ENCODE measurements at places on chromosomes 3 and 15.

DNA sequence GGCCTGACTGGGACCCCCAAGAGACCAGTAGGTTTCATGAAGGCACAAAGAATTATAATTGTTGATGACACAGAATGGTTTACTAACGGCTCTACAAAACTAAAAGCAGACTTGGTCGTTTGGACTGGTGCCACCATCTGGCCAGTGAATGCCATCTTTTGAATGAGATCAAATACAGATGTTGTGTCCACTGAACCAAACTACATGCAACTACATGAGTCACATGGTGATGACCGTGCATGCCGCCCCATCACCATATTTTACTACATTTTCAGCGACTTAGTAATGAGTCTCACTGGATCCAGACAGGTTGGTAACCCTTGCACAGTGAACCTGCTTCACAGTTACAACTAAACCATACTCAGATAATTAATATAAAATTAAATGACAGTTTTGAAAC lies 803.3 kb downstream of the DIPK2A start:
- H3K27ac ChIP-seq = no peak overlapping the region
- no peak for DNase-seq
- no peaks in the 10 kb centered on the region for H3K4me1 ChIP-seq
- H3K4me3 ChIP-seq = no peak overlapping the region

DNA sequence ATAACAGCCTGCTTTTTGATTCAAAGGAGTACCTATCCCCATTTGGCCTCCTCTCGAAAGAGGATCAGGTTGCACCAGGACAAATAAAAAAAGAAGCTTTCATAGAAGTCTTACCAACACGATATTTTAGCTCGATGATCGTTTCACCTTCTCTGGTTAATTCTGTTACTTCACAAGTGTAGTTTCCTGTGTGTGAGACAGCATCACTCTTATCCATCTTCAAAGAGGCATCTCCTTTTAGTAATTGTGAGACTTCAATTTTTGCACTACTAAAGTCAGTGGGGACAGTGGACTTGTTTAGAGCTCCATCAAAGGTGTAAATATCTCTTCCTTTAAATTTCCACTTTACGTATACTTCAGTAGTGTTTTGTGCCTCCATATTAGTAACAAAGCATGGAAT lies 11.0 kb downstream of the CD47 start:
- H3K27me3 ChIP-seq = no peaks in the 10 kb centered on the region
- no peaks in the 10 kb centered on the region for H3K36me3 ChIP-seq
- DNase-seq = no peak
- no peak overlapping the region for H3K27ac ChIP-seq
- no peaks in the 10 kb centered on the region for H3K4me1 ChIP-seq
- no peak overlapping the region for H3K4me3 ChIP-seq

- DNase-seq = no peak
- no peaks in the 10 kb centered on the region for H3K36me3 ChIP-seq
- no peak overlapping the region for H3K4me3 ChIP-seq
- no peak overlapping the region for H3K27ac ChIP-seq
- H3K4me1 ChIP-seq = no peaks in the 10 kb centered on the region
Observed at GRCh38 chr3:50416736-50417636, 57.7 kb upstream of the TMEM115 start.

DNA sequence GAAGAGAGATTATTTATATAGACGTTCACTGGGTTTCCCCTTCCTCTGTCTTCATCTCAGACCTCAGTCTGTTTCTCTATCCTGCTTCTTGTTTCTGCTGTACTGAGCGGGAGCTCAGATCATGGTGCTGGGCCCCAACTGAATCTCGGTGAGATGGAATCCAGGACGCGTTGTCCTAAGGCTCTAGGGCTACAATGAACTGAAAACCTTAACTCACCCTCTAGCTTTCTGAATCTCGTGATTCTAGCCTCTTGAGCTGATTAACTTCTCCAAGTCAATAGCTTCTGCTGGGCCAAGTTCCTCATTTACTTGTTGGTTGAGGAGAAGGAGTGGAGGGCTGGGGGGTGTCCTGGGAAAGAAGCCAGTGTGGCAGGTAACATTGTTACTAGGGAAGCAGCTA lies 32.7 kb upstream of the MAP3K13 start:
- H3K4me1 ChIP-seq = no peaks in the 10 kb centered on the region
- DNase-seq = no peak
- H3K4me3 ChIP-seq = no peak overlapping the region
- no peaks in the 10 kb centered on the region for H3K36me3 ChIP-seq

DNA sequence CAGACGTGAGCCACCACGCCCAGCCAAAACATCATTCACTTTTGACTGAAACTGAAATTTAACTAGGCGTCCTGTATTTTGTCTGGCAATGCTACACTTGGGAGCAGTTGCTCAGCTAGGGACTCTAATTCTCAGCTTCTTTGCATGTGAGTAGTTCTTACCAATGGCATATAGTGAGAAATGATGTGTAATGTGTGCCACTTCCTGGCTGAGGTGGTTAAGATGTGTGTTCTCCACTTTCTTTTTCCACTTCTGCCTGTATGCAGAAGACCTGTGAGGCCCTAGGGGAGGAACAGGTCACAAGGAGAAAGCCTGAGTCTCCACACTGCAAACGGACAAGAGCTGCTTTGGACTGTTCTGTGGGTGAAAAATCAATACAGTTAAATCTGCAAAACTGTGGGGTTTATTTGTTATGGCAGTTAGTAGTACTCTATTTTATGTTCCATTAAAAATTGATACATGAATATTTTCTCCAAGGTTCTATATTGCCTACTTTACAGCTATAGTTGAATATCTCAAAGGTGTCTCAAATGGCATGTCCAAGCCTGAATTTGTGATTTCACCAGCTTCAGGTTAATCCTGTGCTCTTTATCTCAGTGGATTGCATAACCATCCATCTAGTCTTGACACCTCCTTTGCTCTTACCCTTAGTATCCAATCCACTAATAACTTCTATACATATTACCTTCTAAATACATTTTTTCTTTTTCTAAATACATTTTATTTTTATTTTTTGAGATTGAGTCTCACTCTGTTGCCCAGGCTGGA lies 59.3 kb downstream of the NR1D2 start:
- H3K27me3 ChIP-seq = no peaks in the 10 kb centered on the region
- no peaks in the 10 kb centered on the region for H3K4me1 ChIP-seq
- no peak overlapping the region for H3K4me3 ChIP-seq
- H3K36me3 ChIP-seq = no peaks in the 10 kb centered on the region
- DNase-seq = no peak
- no peak overlapping the region for H3K27ac ChIP-seq

DNA sequence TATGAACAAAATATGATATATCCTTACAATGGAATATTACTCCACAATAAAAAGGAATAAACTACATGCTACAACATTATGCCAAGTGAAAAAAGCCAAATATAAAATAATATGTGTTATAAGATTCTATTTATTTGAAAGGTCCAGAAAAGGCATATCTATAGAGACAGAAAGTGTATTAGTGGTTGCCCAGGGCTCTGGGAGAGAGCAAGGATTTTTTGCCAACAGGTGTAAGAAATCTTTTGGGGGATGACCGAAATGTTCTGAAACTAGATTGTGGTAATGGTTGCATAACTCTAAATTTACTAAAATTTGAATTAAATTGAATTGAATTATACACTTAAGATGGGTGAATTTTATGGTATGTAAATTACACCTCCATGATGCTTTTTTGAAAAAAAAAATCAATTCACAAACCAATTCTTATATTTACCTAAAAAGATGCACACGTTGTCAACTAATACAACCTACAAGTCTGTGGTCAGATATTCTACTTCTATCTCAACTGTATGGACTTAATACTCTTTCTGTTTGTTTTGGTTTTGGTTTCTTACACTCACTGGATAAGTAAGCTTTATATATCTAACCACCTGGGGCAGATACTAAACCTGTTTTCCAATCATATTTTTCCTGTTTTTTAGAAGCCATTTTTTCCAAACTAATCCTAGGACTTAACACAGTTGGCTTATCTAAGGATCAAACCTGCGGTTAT lies 75.8 kb downstream of the FBN1 start:
- H3K27me3 ChIP-seq = no peaks in the 10 kb centered on the region
- DNase-seq = no peak
- H3K4me3 ChIP-seq = no peak overlapping the region
- H3K27ac ChIP-seq = no peak overlapping the region

GRCh38 chr3:37899711-37900306 lies 38.1 kb downstream of the CTDSPL start:
- no peak overlapping the region for H3K4me3 ChIP-seq
- no peaks in the 10 kb centered on the region for H3K27me3 ChIP-seq
- no peaks in the 10 kb centered on the region for H3K36me3 ChIP-seq

DNA sequence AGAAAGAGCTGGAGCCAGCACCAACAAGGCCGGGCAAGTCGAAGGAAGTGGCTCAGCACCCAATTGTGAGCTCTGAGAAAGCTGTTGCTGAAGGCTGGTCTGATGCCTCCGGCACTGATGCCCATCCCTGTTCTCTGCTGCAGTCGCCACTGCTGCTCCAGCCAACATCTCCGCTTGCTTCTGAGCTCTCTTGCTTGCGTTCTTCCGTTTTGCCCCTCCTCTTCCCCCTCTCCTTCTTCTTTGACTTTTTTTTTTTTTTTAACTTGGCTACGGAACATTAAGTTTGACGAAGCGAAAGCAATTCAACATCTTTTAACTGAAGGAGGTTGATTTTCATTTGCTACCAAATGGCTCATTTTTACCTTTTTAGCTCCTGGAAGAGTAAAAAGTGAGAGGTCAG lies 442.9 kb downstream of the MCTP2 start:
- no peaks in the 10 kb centered on the region for H3K4me1 ChIP-seq
- H3K27ac ChIP-seq = no peak overlapping the region
- H3K4me3 ChIP-seq = peak overlapping the region; percentile 26
- no peak for DNase-seq

DNA sequence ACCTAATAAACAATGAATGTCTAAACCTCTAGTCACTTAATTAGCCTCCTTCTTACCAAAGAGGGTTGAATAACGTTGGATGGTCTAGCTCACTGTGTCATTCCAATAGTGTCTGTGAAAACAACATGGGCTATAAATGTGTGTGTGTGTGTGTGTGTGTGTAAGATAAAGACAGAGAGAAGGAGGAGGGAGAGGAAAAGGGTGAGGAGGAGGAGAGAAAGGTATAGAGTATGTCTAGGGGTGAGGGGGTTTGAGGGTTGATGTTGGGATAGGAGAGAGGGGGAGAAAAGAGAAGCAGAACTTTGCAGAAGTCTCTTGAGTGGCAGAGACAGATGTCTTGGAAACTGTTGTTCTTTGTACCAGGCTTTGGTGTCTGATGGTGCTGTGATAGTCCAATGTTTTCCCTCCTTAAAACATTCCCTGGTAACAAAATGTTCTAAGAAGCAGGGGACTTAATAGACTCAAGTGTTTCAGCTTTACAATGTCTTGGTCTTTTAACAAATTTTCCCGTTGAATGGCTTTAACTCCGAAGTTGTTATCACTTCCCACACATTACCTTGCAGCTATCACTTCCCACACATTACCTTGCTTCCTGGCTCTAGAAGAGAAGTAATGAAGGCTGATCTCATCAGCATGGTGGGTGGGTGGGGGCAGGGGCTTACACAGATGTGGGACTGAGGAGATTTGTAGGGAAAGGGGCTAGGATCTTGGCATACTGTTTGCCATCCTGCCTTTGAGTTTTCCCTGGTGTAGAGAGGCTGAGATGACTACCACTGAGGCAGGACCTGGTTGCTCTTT lies 57.8 kb upstream of the ETV5 start:
- no peaks in the 10 kb centered on the region for H3K36me3 ChIP-seq
- no peaks in the 10 kb centered on the region for H3K4me1 ChIP-seq
- H3K27me3 ChIP-seq = no peaks in the 10 kb centered on the region
- no peak overlapping the region for H3K27ac ChIP-seq

- no peak overlapping the region for H3K27ac ChIP-seq
- no peaks in the 10 kb centered on the region for H3K27me3 ChIP-seq
- H3K4me1 ChIP-seq = no peaks in the 10 kb centered on the region
- DNase-seq = no peak
- no peaks in the 10 kb centered on the region for H3K36me3 ChIP-seq
Observed at GRCh38 chr3:18679238-18679637, 254.1 kb upstream of the SATB1 start.

- no peak for DNase-seq
- H3K36me3 ChIP-seq = no peaks in the 10 kb centered on the region
- H3K4me3 ChIP-seq = no peak overlapping the region
- no peaks in the 10 kb centered on the region for H3K4me1 ChIP-seq
Observed at GRCh38 chr3:97692831-97693230, 71.7 kb upstream of the ARL6 start.

DNA sequence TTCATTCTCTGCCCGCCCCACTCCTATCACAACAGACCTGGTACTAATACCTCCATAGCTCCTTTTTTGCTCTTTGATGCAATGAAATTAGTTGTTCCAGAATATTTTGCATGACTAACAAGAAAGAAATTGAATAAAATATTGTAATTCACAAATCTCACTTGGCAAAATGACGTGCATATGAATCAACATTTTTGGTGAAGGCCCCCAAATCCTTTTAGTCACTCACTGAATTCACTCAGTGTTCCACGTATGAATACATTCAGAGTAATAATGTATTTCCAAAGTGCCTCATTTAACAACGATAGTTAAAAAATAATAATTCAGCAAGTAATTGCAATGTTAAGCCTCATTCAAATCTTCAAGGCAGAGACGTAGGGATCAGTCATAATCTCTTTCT lies 148.6 kb upstream of the STRIT1 start:
- H3K4me1 ChIP-seq = no peaks in the 10 kb centered on the region
- no peak overlapping the region for H3K27ac ChIP-seq
- H3K4me3 ChIP-seq = no peak overlapping the region
- DNase-seq = no peak
- no peaks in the 10 kb centered on the region for H3K36me3 ChIP-seq
- H3K27me3 ChIP-seq = no peaks in the 10 kb centered on the region

DNA sequence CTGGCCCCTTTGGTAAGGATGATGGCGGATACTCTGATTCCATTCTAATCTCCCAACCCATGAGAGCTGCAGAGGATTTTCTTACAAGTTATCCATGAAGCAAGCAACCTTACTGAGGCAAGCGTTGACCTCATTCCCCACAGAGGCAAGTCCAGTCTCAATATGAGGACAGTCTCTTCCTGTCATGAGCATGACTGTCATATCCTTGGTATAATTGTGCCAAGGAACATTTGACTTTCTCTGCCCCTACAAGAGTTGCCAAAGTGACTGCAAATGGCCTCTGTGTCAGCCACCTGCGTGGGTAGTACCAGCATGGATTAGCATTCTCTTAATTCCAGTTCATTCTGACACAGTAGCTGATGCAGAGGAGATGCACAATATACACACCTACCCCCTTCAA lies 71.2 kb upstream of the TMEM158 start:
- no peak overlapping the region for H3K27ac ChIP-seq
- H3K36me3 ChIP-seq = no peaks in the 10 kb centered on the region
- no peaks in the 10 kb centered on the region for H3K27me3 ChIP-seq
- DNase-seq = no peak

GRCh38 chr3:18382760-18383369 lies 42.3 kb downstream of the SATB1 start:
- no peaks in the 10 kb centered on the region for H3K36me3 ChIP-seq
- H3K4me3 ChIP-seq = no peak overlapping the region
- no peak overlapping the region for H3K27ac ChIP-seq
- no peak for DNase-seq

Data from breast epithelium (tissue), 4 donors.